ENCODE measurements at places on chromosomes 3 and 15. TPM values are rescaled to one million over a fixed set of nuclear protein-coding genes. Genes with fewer than 3 reads are reported as not detected.

DNA sequence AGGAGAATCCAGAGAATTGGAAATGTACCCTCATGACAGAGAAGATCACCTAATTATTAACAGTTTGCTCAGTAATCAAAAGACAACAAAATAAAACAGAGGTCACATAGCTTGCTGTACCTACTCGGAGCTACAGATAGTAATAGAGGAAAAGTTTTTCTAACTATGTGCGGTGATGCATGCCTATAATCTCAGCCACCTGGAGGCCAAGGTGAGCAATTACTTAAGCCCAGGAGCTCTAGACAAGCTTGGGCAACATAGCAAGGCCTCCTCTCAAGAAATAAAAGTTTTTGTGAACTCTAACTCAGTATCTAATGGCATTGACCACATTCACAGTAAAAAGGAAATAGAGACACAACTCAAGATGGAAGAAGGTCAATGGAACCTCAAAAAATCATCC is 243.6 kb downstream of the ATP8B4 start:
- DNase-seq: no peak

- DNase-seq: no peak
These were observed 67.1 kb upstream of the SEC13 start for GRCh38 chr3:10387881-10388609.

GABRR3 gene
- not detected for total RNA-seq

GRCh38 chr3:171566803-171567422 is 106.7 kb upstream of the TNIK start:
- no peak for DNase-seq

GAP43 gene
- 1.7 TPM for total RNA-seq

C3orf20 gene
- not detected for total RNA-seq

TNFAIP8L3 gene
- 1.2 TPM for total RNA-seq

Data from right atrium auricular region (tissue), 2 donors.